ENCODE measurements at places on chromosomes 13 and 19.

- no peak for DNase-seq
These were observed 133.5 kb downstream of the DNAJC15 start for GRCh38 chr13:43156916-43157315.

- DNase-seq, result peak; percentile 98
These were observed 923.5 kb downstream of the UQCRFS1 start for GRCh38 chr19:28289295-28290063.

GRCh38 chr19:53112286-53112685, 9.1 kb upstream of the ZNF160 start:
- DNase-seq, result no peak

- no peak for DNase-seq
These were observed 210.1 kb downstream of the TBC1D4 start for GRCh38 chr13:75271846-75272245.

DNA sequence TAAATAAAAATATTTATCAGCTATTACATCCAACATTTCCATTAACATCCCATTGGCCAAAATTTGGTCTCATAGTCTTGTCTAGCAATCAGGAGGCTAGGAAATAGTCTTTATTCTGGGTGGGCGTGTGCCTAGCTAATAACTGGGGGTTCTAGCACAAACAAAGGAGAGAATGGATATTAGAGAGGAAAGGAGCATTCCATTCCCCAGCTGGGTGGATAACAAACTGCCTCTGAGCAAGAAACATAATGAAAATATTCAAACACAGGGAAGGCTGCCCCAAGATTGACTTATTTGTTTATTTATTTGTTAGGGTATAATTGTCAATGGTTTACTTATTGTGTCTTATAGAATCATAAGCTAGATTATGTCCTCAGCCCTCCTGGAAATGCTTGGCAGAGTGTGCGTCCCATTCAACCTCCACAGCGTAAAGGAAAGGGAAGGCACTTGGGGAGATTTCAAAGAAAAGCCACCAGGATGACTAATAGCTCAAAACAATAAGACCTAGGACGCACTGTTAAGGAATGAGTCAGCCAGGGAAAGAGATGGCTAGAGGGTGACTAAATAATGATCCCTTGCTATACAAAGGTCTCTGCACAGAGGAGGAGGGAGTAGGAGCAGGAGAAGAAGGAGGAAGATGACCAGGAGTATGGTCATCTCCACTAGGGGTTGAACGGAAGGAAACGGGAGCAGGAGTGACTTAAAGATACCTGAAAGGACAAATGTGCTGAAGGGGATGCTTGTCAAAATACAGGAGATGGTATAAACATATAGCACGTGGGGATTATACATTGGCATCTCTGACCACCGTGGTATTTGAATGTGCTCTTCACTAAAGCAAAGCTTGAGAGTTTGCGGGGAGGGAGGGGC, 23.5 kb upstream of the USP12 start:
- no peak for DNase-seq

- no peak for DNase-seq
These were observed 493 bp upstream of the PDE4A start for GRCh38 chr19:10419646-10420443.

- DNase-seq, result no peak
These were observed 4.2 kb upstream of the B3GLCT start for GRCh38 chr13:31195616-31196015.

- no peak for DNase-seq
These were observed 1.4 kb upstream of the SRRM5 start for GRCh38 chr19:43610493-43610892.

GRCh38 chr19:814152-815078, 7.3 kb downstream of the PLPPR3 start:
- DNase-seq, result no peak

DNA sequence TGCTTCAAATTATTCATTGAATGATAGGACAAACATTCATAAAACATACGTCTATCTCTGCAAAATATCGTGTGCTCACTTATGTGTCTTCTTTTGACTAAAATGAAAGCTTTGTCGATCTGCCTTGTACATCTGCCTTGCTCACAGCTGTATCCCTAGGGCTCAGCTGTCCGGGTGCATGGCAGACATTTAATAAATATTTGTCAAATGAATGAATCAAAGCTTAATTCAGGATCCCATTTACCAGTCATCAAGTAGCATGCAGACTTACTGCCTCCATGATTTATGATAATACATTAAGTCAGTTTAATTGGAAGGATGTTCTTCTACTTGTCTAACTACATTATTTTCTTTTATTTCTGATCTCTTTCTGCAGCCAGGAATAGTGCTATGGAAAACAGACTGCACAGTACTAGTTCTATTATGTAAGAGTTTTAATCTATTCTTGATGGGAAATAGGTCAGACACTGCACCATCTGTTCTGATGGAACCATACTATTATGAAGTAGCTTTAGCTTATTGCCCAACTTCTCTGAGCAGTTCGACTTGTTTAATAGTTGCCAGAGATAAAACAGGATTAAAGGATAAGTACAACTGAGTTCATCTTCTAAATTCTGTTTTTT, 13.2 kb downstream of the SLC46A3 start:
- DNase-seq, result no peak

GRCh38 chr13:29292045-29292444, 303.4 kb downstream of the SLC7A1 start:
- no peak for DNase-seq

- no peak for DNase-seq
These were observed 14.8 kb downstream of the TBC1D4 start for GRCh38 chr13:75467040-75467728.

GRCh38 chr13:35531526-35531925, 55.0 kb upstream of the MAB21L1 start:
- DNase-seq, result no peak

DNA sequence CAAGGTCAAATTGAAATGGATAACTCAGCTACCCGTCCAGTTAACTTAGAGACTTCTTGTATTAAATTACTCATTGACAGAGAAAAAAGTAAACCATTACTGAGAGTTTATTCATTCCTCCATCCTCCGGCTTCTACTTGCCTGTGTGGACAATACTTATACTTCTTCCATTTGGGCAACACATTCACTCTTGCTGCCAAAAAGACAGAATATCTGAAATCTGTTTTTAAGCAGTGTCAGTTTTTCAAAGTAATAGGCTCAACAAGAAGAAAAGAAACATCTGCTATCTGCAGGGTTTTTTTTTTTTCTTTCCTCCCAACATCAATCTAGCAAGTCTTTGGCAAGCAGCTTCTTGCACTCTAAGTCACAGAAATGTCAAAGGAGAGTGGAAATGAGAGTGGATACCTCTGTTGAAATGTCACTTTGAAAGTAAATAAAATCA, 1142.8 kb downstream of the PCDH9 start:
- no peak for DNase-seq

GRCh38 chr13:113106711-113107351, 1.2 kb downstream of the F7 start:
- DNase-seq, result no peak

GRCh38 chr13:69008499-69008898, 1099.1 kb upstream of the ATXN8OS start:
- DNase-seq, result no peak

GRCh38 chr19:6392221-6393073, 517 bp downstream of the GTF2F1 start:
- no peak for DNase-seq

DNA sequence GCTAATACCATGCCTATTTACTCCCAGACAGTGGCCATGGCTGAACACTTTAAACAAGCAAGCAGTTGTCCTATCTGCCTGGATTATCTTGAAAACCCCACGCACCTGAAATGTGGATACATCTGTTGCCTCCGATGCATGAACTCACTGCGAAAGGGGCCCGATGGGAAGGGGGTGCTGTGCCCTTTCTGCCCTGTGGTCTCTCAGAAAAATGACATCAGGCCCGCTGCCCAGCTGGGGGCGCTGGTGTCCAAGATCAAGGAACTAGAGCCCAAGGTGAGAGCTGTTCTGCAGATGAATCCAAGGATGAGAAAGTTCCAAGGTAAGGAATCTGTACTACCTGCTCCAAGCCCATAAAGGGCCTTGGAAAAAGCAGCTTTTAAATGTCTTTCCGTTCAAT, 8.6 kb downstream of the RFPL4AL1 start:
- no peak for DNase-seq
